Fibroblast of lung (primary cell): ENCODE measurements at places on chromosomes 11 and 22. TPM values are rescaled to one million over a fixed set of nuclear protein-coding genes. Genes with fewer than 3 reads are reported as not detected.

DNA sequence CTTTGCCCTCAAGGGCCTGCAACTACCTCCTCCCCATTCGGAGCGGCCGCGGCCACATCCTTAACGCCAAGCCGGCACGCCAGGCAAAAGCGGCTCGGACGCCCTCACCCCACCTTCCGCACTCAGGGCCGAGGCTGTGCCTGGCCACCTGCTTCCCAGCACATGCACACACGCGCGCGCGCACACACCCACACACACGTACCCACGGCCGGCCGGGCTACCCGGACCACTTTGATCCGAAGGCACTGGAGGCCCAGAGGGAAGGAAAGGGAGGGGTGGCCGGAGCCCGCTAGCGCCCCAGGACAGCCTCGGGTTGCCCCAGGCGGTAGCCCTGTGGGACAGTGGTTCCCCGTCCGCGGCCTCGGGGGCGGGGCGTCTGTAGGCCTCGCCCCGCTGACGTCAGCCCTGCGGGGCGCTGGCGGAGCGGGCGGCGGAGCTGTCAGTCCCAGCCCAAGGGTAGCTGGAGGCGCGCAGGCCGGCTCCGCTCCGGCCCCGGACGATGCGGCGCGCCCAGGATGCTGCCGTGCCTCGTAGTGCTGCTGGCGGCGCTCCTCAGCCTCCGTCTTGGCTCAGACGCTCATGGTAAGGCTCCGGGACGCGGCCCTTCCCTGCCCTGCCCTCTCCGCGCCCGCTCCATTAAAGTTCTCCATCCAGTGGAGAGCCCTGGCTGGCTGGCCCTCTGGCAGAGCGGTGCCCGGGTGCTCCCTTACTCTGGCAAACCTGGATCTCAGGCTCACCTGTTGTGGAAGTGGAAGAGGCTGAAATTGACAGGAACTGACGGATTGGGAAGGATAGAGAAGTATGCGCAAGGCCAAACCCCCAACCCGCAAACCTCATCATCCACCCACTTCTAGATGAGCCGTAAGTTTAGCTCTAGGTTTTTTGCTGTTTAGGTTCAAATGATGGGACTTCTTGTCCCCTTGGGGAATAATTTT is at the start of gene IL10RA:
IL10RA (plus strand) TSS at position 442 of the 935 bp plus-strand sequence; CDS start at position 516, 74 bp downstream.
- DNase-seq, result peak; percentile 51

DNA sequence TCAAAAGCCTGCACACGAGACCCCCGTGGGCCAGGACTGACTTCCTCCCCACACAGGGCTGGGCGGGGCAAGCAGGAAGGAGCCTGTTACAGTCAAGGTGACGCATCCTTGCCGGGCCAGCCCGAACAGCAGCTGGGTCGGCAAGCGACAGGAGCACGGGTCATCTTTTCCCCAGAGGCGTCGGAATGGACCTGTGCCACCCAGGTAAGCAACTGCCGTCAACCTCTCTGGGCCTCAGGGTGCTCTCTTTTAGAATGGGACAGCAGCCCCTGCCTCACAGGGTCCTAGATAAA is at the start of gene CYTH4:
CYTH4 (plus strand) TSS at position 124 of the 293 bp plus-strand sequence; CDS start at position 186, 62 bp downstream.
- no peak for DNase-seq

DNA sequence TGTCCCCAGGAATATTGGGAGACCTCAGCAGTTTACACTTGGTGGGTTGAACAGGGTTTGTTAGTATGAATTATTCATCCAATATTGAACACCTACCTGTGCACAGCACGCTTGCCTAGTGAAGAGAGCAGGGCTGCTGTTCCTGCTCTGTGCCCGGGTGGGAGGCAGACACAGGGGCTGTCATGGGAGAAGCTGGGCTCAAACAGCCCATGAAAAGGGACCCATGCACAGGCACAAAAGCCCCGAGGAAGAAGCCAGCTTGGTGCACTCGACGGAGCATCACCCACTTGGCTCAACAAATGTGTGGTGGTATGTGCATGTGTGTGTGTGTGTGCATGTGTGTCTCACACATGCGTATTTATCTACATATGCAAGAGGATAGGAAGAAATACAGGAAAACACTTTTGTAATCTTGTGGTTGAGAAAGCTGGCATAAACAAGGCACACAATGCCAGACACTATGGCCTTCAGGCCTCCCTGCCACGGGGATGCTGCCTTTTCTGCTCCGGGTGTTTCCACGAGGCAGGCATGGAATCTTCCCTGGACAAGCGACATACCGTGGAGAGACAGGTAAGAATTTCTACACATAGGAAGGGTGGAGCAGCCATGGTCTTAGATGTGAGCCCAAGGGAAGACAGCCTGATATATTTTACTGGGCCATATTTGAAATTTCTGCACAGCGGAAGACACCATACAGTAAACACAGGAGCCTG is 5.0 kb upstream of the APOBEC3A start:
- DNase-seq, result no peak

RIBC2 gene
- polyA plus RNA-seq, result 1.6 and 2.1 TPM in 2 replicates

MUC5B gene
- polyA plus RNA-seq, result not detected in 2 replicates

XKR3 gene
- polyA plus RNA-seq, result not detected in 2 replicates

PGM2L1 gene
- 1.3 and 1.4 TPM in 2 replicates for polyA plus RNA-seq

CELSR1 gene
- 0.07 and 1.2 TPM in 2 replicates for polyA plus RNA-seq
